ENCODE measurements at places on chromosomes 4 and X.

DNA sequence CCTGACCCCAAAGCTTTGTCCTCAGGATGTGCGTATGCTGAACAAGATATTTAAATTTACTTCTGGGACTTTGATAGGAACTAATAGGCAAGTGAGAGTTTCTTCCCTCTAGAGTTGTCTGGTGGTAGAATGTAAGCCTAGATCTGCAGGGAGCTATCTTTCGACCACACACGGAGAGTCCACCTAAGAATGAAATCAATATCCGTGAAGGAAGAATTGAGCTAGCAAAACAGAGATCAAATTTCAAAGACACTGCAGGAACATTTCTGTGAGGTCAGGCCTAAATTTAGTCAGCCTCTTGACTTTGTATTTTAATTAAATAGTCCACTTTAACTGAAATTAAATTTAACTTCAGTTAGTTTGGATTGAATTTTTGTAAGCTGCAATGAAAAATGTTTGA, 871.3 kb downstream of the RAB28 start:
- no peak for DNase-seq
- no peaks in the 10 kb centered on the region for H3K4me1 ChIP-seq
- no peaks in the 10 kb centered on the region for H3K36me3 ChIP-seq
- no peak overlapping the region for H3K27ac ChIP-seq
- no peak overlapping the region for H3K4me3 ChIP-seq
- H3K27me3 ChIP-seq, result no peaks in the 10 kb centered on the region

DNA sequence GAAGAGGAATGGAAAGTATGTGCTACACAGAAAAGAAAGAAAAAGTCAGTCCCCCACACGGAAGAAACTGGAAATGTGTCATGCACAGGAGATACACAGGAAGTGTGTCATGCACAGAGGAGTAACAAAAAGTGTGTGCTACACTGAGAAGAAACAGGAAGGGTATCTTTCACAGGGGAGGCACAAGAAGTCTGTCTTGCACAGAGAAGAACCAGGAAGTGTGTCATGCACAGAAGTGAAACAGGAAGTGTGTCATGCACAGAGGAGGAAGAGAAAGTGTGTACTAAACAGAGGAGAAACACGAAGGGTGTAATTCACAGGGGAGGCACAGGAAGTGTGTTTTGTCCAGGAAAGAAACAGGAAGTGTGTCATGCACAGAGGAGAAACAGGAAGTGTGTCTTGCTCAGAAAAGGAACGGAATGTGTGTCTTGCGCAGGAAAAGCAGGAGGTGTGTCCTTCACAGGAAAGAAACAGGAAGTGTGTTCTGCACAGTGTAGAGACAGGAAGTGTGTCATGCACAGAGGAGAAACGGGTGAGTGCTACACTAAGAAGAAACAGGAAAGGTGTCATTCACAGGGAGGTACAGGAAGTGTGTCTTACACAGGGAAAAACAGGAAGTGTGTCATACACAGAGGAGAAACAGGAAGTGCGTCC, 527.2 kb upstream of the PRKX start:
- H3K36me3 ChIP-seq, result no peaks in the 10 kb centered on the region
- H3K27ac ChIP-seq, result no peak overlapping the region
- H3K4me3 ChIP-seq, result no peak overlapping the region
- H3K27me3 ChIP-seq, result no peaks in the 10 kb centered on the region
- no peaks in the 10 kb centered on the region for H3K4me1 ChIP-seq
- no peak for DNase-seq

DNA sequence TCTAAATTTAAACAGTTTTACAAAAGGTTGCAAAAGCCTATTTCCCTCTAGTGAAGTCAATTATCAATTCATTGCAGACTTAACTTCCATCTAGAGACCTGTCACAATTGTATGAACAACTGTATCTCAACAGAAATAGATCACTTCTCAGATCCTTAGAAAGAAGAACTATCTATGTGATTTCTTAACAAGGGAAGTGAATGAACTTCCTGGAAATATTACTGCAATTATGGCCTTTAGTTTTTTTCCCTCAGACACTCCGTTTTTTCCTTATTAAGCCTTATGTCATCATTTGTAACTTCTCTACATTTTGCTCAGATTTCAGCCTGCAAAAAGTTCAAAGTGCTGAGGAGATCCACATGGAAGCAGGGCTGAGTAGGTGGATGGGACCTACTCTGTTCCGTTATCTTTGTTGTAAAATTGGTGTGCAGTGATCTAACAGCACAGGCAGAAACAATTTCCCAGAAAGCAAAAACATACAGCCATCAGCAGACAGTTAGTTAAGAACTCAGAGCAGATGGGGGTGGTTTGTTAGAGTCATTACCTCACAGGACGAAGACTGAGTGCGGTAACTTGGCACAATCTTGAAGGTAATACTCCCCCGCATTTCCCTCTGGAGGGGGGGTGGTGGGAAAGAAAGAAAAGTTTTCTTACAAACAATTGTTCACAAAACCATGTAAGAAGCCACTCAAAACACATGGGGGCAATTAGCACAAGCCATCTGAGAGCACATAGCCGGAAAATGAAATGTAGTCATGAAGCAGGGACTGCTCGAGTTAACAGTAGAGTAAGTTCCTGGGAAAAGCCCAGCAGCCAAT, 112.3 kb downstream of the NYX start:
- peaks cover 36% of the 10 kb centered on the region for H3K4me1 ChIP-seq
- peak overlapping the region; percentile 60 for H3K27ac ChIP-seq
- DNase-seq, result no peak
- H3K4me3 ChIP-seq, result no peak overlapping the region
- H3K27me3 ChIP-seq, result no peaks in the 10 kb centered on the region
- H3K36me3 ChIP-seq, result peaks cover 3% of the 10 kb centered on the region

DNA sequence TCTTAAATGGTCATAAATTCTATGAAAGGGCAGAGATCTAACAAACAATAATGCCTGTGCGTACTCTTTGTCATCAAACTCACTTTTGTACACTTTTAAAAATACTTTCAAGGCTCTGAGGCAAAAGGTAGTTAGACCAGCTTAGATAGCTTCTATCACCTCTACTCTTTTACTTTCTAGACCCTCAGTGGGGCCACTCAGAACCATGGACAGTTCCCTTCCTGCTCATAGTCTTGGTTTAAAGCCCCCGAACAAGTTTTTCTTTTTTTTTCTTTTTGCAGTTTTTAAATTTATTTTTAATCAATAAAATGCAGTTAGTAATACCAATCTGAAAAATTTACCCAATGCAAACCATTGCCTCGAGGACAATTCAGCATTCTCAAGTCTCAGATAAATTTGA, 460.5 kb upstream of the CNKSR2 start:
- no peaks in the 10 kb centered on the region for H3K4me1 ChIP-seq
- no peak for DNase-seq
- H3K36me3 ChIP-seq, result no peaks in the 10 kb centered on the region
- no peak overlapping the region for H3K27ac ChIP-seq
- no peak overlapping the region for H3K4me3 ChIP-seq
- H3K27me3 ChIP-seq, result no peaks in the 10 kb centered on the region

GRCh38 chr4:105741548-105741947, 33.0 kb downstream of the GSTCD start:
- no peaks in the 10 kb centered on the region for H3K27me3 ChIP-seq
- H3K4me3 ChIP-seq, result no peak overlapping the region
- no peak overlapping the region for H3K27ac ChIP-seq
- peaks cover 25% of the 10 kb centered on the region for H3K36me3 ChIP-seq

DNA sequence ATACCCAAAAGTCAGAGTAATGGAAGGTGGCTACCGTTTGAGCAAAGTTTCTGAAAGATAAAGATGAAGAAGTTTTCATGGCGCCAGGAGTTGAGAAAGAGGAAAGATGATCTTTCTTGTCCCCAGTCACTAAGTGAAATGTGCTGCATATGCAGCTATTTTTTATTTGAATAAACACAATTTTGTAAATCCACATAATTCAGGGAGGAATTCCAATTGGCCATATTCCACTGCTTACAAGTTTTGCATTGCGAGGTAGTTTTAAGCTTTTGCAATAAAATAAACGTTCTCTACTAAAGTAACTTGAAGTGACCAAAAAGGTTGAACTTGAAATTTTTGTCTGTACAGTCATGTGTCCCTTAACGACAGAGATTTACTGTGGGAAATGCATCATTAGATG, 139.3 kb upstream of the VCX2 start:
- no peaks in the 10 kb centered on the region for H3K4me1 ChIP-seq
- no peaks in the 10 kb centered on the region for H3K27me3 ChIP-seq
- no peak overlapping the region for H3K27ac ChIP-seq
- H3K36me3 ChIP-seq, result no peaks in the 10 kb centered on the region

GRCh38 chr4:185886832-185887524, 75.0 kb upstream of the SORBS2 start:
- no peak for DNase-seq
- no peak overlapping the region for H3K4me3 ChIP-seq
- no peaks in the 10 kb centered on the region for H3K36me3 ChIP-seq
- no peak overlapping the region for H3K27ac ChIP-seq

DNA sequence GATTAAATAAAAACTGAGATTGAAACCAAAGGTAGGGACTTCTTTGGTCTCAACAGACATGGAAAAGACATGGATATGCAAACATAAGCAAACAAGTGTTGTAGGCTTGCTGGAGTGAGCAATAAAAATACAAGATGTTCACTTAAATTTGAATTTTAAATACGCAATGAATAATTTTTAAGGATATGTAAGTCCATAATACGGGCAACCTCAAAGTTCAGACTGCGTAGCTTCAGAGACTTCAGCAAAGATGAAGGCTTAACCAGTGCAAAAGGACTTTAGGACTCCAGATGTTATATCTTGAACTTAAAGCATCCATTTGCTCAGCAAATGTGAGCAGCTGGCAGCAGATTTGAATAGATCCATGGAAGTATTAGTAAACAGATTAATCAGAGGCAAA, 549.3 kb downstream of the ARAP2 start:
- no peak for DNase-seq
- no peaks in the 10 kb centered on the region for H3K36me3 ChIP-seq
- H3K27me3 ChIP-seq, result no peaks in the 10 kb centered on the region
- H3K27ac ChIP-seq, result no peak overlapping the region
- no peaks in the 10 kb centered on the region for H3K4me1 ChIP-seq
- no peak overlapping the region for H3K4me3 ChIP-seq

DNA sequence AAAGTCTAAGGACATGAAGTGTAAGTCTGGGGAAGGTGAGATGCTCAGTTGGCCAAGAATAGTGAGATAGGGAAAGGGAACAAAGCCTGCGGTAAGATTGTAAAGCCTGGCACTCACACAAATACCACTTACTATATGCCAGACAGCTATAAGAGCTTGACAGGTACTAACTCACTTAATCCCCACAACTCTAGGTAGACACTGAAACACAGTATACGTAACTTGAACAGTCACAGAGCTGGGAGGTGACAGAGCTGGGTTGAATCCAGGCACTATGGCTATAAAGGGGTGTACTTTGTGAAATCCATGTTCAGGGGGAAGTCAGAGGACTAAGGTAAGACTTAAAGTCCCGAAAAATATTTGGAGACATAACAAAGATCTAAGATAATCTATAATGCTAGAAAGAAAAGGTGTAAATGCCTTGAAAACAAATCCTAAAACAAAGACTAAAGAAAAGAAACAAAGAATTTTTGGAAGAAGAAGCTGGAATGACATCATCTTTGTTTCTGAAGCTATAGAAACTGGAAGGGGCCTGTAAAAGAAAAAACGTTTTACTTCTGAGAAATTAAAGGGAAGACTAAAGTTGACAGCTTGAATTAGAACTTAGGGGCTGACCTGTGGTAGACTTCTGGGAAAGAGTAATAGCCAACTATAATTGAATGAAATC, 172.5 kb downstream of the PPP3CA start:
- no peak overlapping the region for H3K27ac ChIP-seq
- H3K36me3 ChIP-seq, result no peaks in the 10 kb centered on the region
- no peaks in the 10 kb centered on the region for H3K27me3 ChIP-seq
- peaks cover 11% of the 10 kb centered on the region for H3K4me1 ChIP-seq
- no peak for DNase-seq

GRCh38 chrX:69543572-69543971, 39.4 kb downstream of the NALF2 start:
- no peak for DNase-seq
- no peaks in the 10 kb centered on the region for H3K27me3 ChIP-seq
- H3K36me3 ChIP-seq, result no peaks in the 10 kb centered on the region
- H3K27ac ChIP-seq, result no peak overlapping the region
- no peak overlapping the region for H3K4me3 ChIP-seq

DNA sequence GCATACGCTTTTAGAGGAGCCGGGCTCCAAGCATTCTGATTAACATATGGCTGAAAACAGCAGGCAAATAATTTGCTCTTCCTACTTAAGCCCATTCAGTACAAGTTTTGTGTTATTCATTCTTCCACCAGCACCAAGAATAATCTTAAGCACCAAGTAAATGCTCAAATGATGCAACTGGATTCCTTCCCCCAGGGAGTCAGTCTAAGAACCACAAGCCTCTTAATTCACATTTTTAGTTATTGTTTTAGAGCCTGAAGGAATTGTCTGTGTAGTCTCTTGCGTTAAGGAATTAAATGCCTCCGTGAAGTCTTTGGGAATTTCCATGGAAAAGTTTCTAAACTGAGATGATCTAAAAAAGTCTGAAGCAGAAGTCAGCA, 61.5 kb upstream of the MAGEB2 start:
- H3K36me3 ChIP-seq, result no peaks in the 10 kb centered on the region
- H3K4me3 ChIP-seq, result no peak overlapping the region
- no peaks in the 10 kb centered on the region for H3K27me3 ChIP-seq
- H3K27ac ChIP-seq, result no peak overlapping the region
- DNase-seq, result no peak
- peaks cover 1% of the 10 kb centered on the region for H3K4me1 ChIP-seq

GRCh38 chr4:152499344-152499743, 36.5 kb downstream of the FBXW7 start:
- no peak overlapping the region for H3K27ac ChIP-seq
- H3K4me1 ChIP-seq, result peaks cover 21% of the 10 kb centered on the region
- H3K36me3 ChIP-seq, result peaks cover 5% of the 10 kb centered on the region
- H3K4me3 ChIP-seq, result no peak overlapping the region

- no peaks in the 10 kb centered on the region for H3K27me3 ChIP-seq
- no peak for DNase-seq
Measured at GRCh38 chr4:132982151-132982550, 166.9 kb upstream of the PCDH10 start.

DNA sequence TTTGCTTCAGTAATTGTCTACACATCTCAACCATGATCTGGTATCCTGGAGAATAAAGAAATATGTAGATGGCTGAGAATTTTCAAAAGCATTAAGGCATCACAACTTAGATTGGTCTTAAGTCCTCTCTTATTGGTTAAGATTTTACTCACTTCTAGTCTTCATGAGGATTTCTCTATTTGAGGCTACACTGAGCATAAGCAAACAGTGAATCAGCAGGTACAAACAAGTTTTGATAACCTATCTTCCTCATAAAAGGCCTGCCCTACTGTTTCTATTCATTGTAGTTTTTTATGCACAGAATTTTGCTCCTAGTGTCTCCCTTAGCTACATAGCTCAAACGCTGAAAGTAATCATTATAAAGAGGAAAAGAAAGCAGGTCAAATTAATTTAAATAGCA, 460.7 kb upstream of the RPS6KA3 start:
- H3K36me3 ChIP-seq, result no peaks in the 10 kb centered on the region
- peaks cover 2% of the 10 kb centered on the region for H3K27me3 ChIP-seq
- H3K4me3 ChIP-seq, result no peak overlapping the region
- no peaks in the 10 kb centered on the region for H3K4me1 ChIP-seq
- H3K27ac ChIP-seq, result no peak overlapping the region
- DNase-seq, result no peak

GRCh38 chrX:21047034-21047455, 327.2 kb upstream of the CNKSR2 start:
- no peak overlapping the region for H3K27ac ChIP-seq
- no peak overlapping the region for H3K4me3 ChIP-seq
- no peak for DNase-seq
- H3K27me3 ChIP-seq, result no peaks in the 10 kb centered on the region
- no peaks in the 10 kb centered on the region for H3K36me3 ChIP-seq

Measured in activated T-helper 2 cell treated with anti-CD3 and anti-CD28 coated beads, Interferon-gamma antibody, Interleukin-2, Interleukin-4, amounts not matched to agents 10 μg/mL and 5 μg/mL and 100 μg/mL, durations not matched to agents 14 hours and 24 hours and 36 hours (primary cell).